T-helper 17 cell (primary cell): ENCODE measurements at places on chromosomes 4 and X.

DNA sequence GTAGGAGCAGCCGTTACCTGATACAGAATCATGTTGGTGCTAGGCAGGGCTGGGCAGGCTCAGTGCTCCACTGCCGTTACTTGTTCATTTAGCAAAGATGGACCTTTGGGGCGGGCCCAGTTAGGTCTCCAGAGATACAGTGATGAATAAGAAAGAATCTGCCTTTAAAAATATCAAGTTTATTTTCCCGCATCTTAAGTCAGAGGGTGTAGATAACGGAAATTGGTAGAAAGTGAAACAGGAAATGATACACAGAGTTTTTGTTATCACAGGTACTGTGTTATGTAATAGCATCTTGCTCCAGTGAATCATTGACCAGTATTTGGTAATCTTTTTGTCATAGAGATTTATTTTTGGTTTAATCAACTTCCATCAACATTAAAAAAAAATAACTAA, 5.5 kb downstream of the TMEM131L start:
- DNase-seq = peak; percentile 31

DNA sequence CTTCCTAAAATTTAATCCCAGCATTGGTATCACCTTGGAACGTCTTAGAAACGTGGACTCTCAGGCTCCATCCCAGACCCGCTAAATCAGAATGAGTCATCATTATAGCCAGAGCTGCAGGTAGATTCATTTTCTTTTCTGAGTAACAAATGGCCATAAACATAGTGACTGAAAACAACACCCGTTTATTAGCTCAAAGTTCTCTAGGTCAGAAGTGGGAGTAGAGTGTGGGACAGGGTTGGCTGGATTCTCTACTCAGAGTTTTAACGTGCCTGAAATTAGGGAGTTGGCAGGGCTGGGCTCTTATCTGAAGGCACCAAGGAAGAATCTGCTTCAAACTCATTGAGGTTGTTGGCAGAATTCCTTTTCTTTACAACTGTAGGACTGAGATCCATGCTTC, 101.8 kb upstream of the C1QTNF7 start:
- no peak for DNase-seq

DNA sequence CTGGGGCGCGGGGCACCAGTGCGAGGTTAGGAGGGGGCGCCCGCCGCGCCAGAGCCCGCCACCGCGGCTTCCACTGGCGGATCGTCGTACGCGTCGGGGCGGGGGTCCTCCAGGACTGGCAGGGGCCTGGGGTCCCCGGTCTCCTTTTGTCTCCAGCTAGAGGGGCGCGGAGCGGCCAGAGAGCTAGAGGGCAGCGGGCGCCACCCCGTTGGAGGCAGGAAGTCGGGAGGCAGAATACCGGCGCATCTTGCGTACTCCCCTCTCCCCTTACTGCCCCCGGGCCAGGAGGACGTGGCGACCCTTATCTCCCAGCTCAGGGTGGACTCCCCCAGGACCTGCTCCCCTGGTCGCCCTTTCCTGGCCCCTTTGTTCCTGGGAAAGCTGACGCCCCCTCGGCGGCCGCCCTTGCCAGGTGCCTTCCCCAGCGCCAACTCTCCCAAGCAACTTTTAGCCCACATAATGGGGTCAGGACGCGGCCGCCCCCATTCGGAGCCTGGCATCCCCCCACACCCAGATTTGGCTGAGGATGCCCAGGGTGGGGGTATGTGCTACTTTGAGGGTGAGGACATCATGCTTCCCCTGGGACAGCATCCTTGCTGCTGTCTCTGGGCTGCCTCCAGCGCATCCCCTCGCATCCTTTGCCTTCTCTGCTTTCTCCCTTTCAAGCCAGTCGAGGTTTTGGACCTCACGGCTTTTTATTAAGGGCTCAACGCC, 933 bp downstream of the CNKSR2 start:
- no peak for DNase-seq

DNA sequence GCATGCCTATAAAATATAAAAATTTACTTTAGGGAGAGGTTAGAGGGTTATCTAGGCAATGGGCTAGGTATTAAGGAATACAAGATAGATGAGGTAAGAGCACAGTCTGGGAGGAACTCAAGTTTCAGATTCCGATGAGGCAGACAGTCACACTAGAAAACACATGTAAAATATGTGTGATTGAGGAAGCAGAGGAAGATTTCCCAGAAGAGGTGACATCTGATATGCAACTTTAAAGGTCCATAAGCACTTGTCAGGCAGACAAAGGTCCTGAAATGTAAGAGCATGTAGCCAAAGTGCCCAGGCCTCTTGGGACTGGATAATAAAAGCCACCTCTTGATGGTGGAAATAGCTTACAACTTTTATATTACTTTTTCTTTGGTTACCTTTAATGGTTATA, 81.1 kb upstream of the AADAT start:
- no peak for DNase-seq

DNA sequence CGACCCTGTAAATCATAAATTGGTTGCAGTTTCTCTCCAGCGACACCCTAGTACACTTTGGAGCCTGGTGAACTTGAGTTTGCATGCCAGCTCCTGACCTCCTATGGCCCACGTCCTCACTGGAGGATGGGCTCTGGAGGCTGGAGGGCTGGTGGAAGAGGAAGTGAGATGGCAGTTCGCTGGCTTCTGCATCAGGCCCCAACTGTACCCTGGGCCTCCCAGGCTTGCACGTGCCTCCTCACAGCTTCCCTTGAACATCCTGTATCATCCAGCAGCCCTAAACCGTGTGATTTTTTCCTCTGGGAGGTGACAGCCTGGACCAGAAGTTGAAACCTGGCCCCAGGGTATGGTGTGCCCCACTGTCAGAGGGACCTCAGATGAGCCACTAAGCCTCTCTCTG, 78.5 kb downstream of the HTRA3 start:
- DNase-seq = no peak
